ENCODE measurements at places on chromosomes 2 and 18.

GRCh38 chr18:75723521-75724340, 296.2 kb upstream of the SMIM21 start:
- no peak for DNase-seq

GRCh38 chr2:2472881-2473280, 141.8 kb upstream of the MYT1L start:
- no peak for DNase-seq

- no peak for DNase-seq
Observed at GRCh38 chr2:161870401-161870930, 203.5 kb downstream of the DPP4 start.

DNA sequence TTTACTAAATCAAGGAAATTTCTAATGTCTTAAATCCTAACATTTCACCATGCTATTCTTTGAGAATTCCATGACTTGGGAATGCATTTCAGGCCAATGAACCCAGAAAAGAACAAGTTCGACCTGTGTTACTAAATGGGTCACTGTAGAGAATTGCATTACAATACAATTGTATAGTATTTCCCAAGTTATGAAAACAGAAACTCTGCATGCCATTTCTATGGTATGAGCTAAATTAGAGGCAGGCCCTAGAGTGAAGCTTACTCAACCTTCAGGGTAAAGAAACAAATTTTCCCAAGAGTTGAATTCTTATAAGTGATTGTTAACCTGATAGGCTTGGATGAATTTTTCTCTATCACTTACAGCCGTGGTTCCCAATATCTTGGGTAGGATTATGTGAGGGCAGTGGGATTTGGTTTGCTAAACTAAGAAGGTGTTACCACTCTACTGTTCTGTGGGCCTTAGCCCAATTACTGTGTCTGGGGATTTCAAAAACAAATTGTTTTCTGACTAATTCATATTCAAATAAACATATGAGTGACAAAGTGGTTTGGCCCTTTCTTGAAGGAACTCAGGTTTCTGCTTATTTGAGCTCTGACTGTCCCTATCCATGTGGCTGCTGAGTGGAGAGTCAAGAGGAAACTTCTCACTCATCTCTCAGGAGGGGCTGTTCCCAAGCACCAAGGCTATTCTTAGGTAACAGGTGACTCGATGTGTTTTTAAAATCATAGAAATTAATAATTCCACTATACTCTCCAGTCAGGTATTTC, 11.2 kb upstream of the SERPINB7 start:
- no peak for DNase-seq
